Thoracic aorta (tissue), 2 donors: ENCODE measurements at places on chromosomes 3 and 15. TPM values are rescaled to one million over a fixed set of nuclear protein-coding genes. Genes with fewer than 3 reads are reported as not detected.
A peak's percentile ranks its signal among the peaks of the same experiment; 100 is the strongest.

DNA sequence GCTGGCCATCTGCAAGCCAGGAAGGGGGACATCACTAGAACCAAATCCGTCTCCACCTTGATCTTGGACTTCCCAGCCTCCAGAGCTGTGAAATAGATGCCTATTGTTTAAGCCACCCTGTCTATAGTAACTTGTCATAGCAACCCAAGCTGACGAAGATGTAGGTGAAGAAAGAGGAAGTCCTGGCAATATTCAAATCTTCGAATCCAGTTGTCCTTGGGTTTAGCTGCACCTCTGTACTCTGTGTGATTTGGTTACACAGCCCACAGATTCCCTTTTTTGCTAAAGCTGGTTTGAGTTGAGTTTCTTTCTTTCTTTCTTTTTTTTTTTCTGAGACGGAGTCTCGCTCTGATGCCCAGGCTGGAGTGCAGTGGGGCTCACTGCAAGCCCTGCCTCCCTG lies 68.0 kb upstream of the XCR1 start:
- no peaks in the 10 kb centered on the region for H3K36me3 ChIP-seq
- H3K4me3 ChIP-seq = no peak overlapping the region
- H3K27me3 ChIP-seq = no peaks in the 10 kb centered on the region
- H3K27ac ChIP-seq = no peak overlapping the region
- no peaks in the 10 kb centered on the region for H3K4me1 ChIP-seq

- H3K4me1 ChIP-seq = no peaks in the 10 kb centered on the region
- no peaks in the 10 kb centered on the region for H3K27me3 ChIP-seq
- H3K27ac ChIP-seq = no peak overlapping the region
- no peaks in the 10 kb centered on the region for H3K36me3 ChIP-seq
Observed at GRCh38 chr15:80788536-80788935, 9.4 kb downstream of the CEMIP start.

GRCh38 chr3:127666676-127667075 lies 6.1 kb upstream of the ABTB1 start:
- no peaks in the 10 kb centered on the region for H3K27me3 ChIP-seq
- peaks cover 5% of the 10 kb centered on the region for H3K4me1 ChIP-seq
- no peak for DNase-seq

DNA sequence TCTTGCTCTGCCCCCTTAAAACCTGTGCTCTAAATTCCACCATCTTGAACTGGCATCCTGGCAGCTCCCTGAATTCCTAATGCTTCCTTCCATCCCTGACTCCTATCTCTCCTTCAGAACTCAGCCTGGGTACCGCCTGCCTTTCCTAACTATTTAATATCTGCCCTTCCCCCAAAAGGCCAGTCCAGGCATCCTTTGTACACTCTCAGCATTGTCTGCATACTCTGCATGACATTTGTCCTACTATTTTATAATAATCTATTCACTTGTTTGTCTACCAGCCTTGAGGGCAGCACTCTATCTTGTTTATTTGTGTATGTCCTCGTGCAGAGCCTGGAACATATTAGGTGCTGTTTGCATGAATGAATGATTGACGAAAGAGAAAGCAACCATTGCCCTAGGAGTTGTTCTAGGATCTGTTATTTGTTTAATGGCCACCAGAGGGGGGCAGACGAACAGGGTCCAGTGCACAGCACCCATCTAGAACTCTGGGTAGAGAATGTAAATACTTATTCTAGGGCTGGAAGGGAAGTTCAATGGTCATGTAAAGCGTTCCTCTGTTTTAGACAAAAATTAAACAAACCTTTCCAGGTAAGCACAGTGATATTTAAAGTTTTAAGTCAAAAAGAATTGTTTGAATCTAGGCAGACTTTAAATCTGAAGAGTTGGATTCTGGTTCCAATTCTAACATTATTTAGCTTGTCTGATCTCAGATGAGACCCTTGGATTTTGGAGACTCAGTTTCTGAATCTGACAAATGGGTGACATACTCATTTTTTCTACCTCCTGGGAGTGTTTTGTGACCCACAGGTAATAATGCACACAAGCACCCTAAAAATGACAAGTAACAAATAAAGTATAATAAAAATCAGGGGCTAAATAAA lies 125.8 kb upstream of the GALNT15 start:
- H3K4me3 ChIP-seq = peak overlapping the region; percentile 34
- peaks cover 9% of the 10 kb centered on the region for H3K4me1 ChIP-seq
- no peak overlapping the region for H3K27ac ChIP-seq

DNA sequence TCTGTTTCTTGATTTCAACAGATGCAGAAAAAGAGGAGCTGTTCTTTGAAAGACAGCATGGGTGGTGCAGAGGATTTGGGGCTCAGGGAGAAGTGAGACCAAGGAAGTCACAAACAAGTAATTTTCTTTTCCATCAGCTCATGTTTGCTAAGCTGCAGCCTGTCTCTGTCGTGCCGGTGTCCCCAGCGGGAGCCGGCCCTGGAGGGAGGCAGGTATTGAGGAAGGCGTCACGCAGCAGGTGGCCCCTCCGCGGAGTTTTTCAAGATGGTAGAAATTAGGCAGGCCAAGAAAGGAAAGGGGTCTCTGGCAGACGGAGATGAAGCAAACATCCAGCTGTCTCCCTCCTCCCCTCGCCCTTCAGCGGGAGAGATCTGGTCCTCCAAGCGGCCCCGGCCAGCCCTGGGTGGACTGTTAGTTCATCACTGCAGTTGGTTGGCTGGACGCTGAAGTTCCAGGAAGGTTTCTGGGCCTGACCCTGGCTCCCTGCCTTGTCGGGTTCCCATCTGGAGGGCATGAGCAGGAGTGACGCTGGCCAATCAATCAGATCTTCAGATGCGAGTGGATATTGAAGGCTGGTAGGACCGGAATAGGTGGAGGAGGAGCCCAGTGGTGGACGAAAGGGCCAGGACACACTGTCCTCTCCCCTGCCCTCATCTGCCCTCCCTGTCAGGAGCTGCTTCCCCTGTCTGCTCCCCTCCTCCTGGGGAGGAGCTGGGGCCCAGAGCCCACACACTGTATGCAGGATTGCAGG lies 27.7 kb upstream of the MUC4 start:
- no peak overlapping the region for H3K4me3 ChIP-seq
- H3K27me3 ChIP-seq = no peaks in the 10 kb centered on the region
- H3K36me3 ChIP-seq = no peaks in the 10 kb centered on the region

Gene SLC9C1
- total RNA-seq = not detected

Gene MAGEL2
- not detected for total RNA-seq

GRCh38 chr3:77660718-77661117 lies 620.8 kb downstream of the ROBO2 start:
- no peaks in the 10 kb centered on the region for H3K36me3 ChIP-seq
- DNase-seq = no peak
- no peak overlapping the region for H3K27ac ChIP-seq
- no peaks in the 10 kb centered on the region for H3K27me3 ChIP-seq

- no peak for DNase-seq
- H3K36me3 ChIP-seq = no peaks in the 10 kb centered on the region
- no peaks in the 10 kb centered on the region for H3K27me3 ChIP-seq
- H3K4me1 ChIP-seq = peaks cover 3% of the 10 kb centered on the region
- H3K4me3 ChIP-seq = peak overlapping the region; percentile 2
- no peak overlapping the region for H3K27ac ChIP-seq
Observed at GRCh38 chr3:25423780-25424588, 4.1 kb upstream of the RARB start.

GRCh38 chr3:60363817-60364216 lies 887.4 kb downstream of the FHIT start:
- H3K27me3 ChIP-seq = no peaks in the 10 kb centered on the region
- DNase-seq = no peak
- no peaks in the 10 kb centered on the region for H3K36me3 ChIP-seq
- H3K27ac ChIP-seq = no peak overlapping the region
- H3K4me3 ChIP-seq = no peak overlapping the region

DNA sequence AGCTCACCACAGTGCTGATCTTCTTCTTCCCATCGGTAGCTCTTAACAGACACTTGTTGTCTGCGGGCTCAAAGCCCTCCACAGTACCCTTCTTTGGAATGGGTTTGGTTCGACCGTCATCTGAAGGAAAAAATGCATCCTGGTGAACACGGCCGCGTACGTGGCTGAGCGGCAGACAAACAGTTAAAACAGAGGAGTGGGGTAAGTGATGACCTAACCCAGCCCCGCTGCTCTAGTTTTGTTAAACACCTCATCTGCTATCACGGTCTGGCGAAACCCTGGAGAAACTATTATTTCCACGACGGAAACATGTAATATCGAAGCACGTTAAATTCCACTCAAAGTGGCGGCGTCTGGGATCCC lies 725 bp downstream of the SRP14 start:
- peak overlapping the region; percentile 88 for H3K27ac ChIP-seq
- peak overlapping the region; percentile 89 for H3K4me3 ChIP-seq
- peaks cover 34% of the 10 kb centered on the region for H3K36me3 ChIP-seq

DNA sequence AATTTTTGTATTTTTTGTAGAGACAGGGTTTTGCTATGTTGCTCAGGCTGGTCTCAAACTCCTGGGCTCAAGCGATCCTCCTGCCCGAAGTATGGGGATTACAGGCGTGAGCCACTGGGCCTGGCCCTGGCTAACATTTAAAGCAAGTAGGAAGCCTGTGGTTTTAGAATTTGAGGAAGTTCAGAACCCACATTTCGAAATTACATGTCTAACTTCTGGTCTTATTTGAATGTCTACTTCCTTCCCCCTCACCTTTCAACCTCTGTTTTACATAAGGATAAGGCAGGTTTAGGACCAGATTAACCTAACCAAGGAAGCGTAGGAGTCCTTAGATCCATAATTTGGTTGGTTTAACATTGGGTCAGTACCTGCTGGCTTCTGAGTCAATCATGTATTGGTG lies 120.5 kb upstream of the PROK2 start:
- H3K36me3 ChIP-seq = no peaks in the 10 kb centered on the region
- no peaks in the 10 kb centered on the region for H3K27me3 ChIP-seq
- peaks cover 5% of the 10 kb centered on the region for H3K4me1 ChIP-seq
- no peak overlapping the region for H3K4me3 ChIP-seq
- DNase-seq = no peak

Gene ULK3
- total RNA-seq = 34.9 TPM

GRCh38 chr3:85576697-85577200 lies 618.0 kb downstream of the CADM2 start:
- H3K36me3 ChIP-seq = no peaks in the 10 kb centered on the region
- H3K4me1 ChIP-seq = no peaks in the 10 kb centered on the region
- H3K27ac ChIP-seq = no peak overlapping the region
- no peak for DNase-seq
- no peaks in the 10 kb centered on the region for H3K27me3 ChIP-seq

- H3K27ac ChIP-seq = no peak overlapping the region
- no peaks in the 10 kb centered on the region for H3K4me1 ChIP-seq
- DNase-seq = no peak
Observed at GRCh38 chr15:55816017-55816416, 73.1 kb upstream of the PRTG start.

DNA sequence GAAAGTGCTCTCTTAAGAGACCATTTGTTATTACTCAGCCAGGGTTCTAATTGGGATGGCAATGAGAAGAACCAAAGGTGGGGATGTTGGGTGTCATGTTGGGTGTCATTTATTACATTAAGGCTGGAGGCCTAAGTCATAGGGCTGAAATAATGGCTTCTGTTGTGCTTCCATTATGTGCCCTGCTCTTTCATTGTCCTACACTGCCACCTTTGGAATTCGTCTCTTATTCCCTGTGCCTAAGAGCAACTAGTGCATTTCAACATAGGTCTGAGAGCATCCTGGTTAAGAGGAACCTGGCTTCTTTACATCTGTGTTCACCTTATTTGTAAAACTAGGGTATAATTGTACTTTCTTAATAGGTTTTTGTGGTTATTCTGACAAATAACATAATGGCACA lies 32.2 kb downstream of the RIOX2 start:
- H3K36me3 ChIP-seq = no peaks in the 10 kb centered on the region
- no peaks in the 10 kb centered on the region for H3K27me3 ChIP-seq
- H3K4me3 ChIP-seq = no peak overlapping the region

GRCh38 chr3:106256249-106256957 lies 387.6 kb upstream of the CBLB start:
- no peaks in the 10 kb centered on the region for H3K27me3 ChIP-seq
- no peak for DNase-seq
- no peaks in the 10 kb centered on the region for H3K36me3 ChIP-seq
- no peaks in the 10 kb centered on the region for H3K4me1 ChIP-seq

- no peak overlapping the region for H3K4me3 ChIP-seq
- H3K36me3 ChIP-seq = no peaks in the 10 kb centered on the region
Observed at GRCh38 chr15:45529613-45530012, 7.1 kb upstream of the SLC30A4 start.

- H3K4me3 ChIP-seq = no peak overlapping the region
- H3K4me1 ChIP-seq = no peaks in the 10 kb centered on the region
- no peaks in the 10 kb centered on the region for H3K27me3 ChIP-seq
- no peaks in the 10 kb centered on the region for H3K36me3 ChIP-seq
Observed at GRCh38 chr15:66456211-66456610, 41.4 kb downstream of the SNAPC5 start.

Gene CADM2
- total RNA-seq = 1.8 TPM

GRCh38 chr15:40776537-40777141 lies 6.9 kb downstream of the C15orf62 start:
- no peak overlapping the region for H3K4me3 ChIP-seq
- DNase-seq = no peak

Gene CCR1
- 10.0 TPM for total RNA-seq

Gene CYP8B1
- total RNA-seq = not detected

DNA sequence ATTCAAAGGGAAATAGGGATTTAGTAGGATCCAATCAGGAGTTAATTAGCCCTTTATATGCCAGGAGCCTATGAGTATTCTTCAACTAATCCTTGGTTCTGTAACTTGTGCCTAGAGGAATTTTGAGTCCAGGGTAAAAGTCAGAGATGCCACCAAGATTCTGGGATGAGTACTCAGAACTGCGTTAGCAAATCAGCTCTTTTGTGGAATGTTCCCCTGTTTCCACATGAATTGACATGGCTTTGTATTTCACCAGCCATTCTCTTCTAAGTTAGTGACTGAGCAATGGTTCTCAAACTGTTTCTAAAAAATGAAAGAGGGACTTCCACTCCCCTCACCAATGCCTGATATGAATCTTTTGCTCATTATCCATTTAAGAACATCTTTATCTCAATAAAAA lies 508.7 kb downstream of the SOX2 start:
- DNase-seq = no peak
- H3K36me3 ChIP-seq = no peaks in the 10 kb centered on the region
- no peak overlapping the region for H3K27ac ChIP-seq
- no peaks in the 10 kb centered on the region for H3K4me1 ChIP-seq
- H3K27me3 ChIP-seq = no peaks in the 10 kb centered on the region

- H3K27me3 ChIP-seq = no peaks in the 10 kb centered on the region
- no peak overlapping the region for H3K4me3 ChIP-seq
- no peaks in the 10 kb centered on the region for H3K36me3 ChIP-seq
- DNase-seq = no peak
- no peaks in the 10 kb centered on the region for H3K4me1 ChIP-seq
Observed at GRCh38 chr3:120306519-120307455, 21.8 kb upstream of the GPR156 start.

Gene FBXO40
- not detected for total RNA-seq

GRCh38 chr3:195546130-195546560 lies 3.0 kb upstream of the PPP1R2 start:
- peak overlapping the region; percentile 53 for H3K4me3 ChIP-seq
- H3K4me1 ChIP-seq = peaks cover 23% of the 10 kb centered on the region
- no peaks in the 10 kb centered on the region for H3K27me3 ChIP-seq
- H3K27ac ChIP-seq = peak overlapping the region; percentile 75
- peak; percentile 65 for DNase-seq

Gene TRH
- total RNA-seq = not detected

Gene CACNA2D3
- total RNA-seq = 3.2 TPM

- no peaks in the 10 kb centered on the region for H3K27me3 ChIP-seq
- no peak for DNase-seq
- no peak overlapping the region for H3K27ac ChIP-seq
- H3K4me1 ChIP-seq = peaks cover 5% of the 10 kb centered on the region
- no peaks in the 10 kb centered on the region for H3K36me3 ChIP-seq
- H3K4me3 ChIP-seq = no peak overlapping the region
Observed at GRCh38 chr3:61935814-61936213, 374.4 kb downstream of the PTPRG start.

Gene CSK
- 61.6 TPM for total RNA-seq
